ENCODE measurements at places on chromosomes 6 and 20. TPM values are rescaled to one million over a fixed set of nuclear protein-coding genes. Genes with fewer than 3 reads are reported as not detected.

DNA sequence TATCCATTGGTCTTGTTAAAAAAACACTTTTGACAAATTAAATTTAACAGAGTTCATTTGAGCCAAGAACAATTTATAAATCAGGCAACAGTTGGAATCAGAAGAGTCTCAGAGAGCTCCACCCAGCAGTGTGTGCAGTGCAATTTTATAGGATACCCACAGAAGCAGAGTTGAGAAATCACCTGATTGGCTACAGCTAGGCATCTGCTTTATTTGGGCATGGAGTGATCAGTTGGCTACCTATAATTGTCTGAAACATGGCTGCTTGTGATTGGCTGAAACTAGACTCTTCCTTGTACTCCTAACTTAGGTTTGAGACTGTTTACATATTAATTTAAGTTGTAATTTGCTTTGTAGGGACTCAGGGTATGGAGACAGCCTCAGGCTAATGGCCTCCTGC, 12.0 kb downstream of the PGK2 start:
- no peak for DNase-seq

Gene FAM162B
- 7.7 TPM for polyA plus RNA-seq

Gene NEDD9
- 75.6 TPM for polyA plus RNA-seq

- DNase-seq: no peak
Observed at GRCh38 chr20:2700913-2701620, 8.5 kb downstream of the EBF4 start.

DNA sequence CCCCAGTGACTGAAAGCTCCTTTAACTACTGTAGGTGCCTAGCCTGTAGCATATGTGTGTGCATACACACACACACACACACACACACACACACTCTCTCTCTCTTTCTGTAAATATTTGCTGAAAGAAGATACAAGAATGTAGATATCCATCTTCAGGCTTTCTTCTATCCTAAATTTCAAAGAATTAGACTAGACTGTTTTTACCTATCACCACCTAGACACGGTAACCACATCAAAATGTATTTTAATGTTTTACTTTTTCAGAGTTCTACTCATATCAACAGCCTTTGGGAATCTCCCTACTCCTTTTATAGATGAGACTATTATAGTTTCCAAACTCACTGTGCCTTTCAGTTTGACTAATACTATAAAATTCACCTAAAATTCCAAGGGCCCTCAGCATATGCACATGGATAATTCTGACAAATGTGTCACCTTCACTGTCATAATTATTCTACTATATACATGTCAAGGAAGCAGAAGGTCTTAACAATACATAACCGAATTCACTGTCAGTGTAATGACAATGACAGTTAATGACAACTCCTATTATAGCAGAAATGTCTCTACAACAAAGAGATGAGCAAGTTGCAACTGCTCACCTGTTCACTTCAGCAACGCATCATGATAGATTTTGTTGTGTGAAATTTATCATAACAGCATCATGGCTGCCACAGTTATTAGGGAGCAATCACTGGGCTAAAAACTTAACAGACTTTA, 236.5 kb downstream of the GMPR start:
- DNase-seq: no peak

- DNase-seq: no peak
Observed at GRCh38 chr20:20491110-20491783, 123.3 kb downstream of the INSM1 start.

Gene WFDC10B
- polyA plus RNA-seq: not detected

- DNase-seq: no peak
Observed at GRCh38 chr6:113190170-113190569, 667.0 kb upstream of the MARCKS start.

Gene TREML1
- 0.89 TPM for polyA plus RNA-seq

Gene PKHD1
- polyA plus RNA-seq: 20.3 TPM

DNA sequence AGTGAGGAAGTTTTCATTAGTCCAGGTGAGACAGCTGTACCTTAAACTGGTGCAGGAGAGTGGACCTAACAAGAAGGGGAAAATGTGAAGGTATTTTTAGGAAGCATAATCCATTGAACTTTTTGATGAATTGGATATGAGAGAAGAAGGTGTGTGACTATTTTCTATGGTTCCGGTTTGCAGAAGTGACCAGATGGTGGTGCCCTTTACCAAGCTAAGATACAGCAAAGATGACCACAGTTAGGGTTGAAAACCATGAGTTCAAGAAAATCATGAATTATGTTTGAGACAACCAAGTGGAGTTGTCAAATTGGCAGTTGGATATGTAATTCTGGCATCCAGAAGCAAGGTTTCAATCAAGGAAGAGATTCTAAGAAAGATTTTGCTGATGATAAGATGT, 61.9 kb upstream of the NRSN1 start:
- no peak for DNase-seq

DNA sequence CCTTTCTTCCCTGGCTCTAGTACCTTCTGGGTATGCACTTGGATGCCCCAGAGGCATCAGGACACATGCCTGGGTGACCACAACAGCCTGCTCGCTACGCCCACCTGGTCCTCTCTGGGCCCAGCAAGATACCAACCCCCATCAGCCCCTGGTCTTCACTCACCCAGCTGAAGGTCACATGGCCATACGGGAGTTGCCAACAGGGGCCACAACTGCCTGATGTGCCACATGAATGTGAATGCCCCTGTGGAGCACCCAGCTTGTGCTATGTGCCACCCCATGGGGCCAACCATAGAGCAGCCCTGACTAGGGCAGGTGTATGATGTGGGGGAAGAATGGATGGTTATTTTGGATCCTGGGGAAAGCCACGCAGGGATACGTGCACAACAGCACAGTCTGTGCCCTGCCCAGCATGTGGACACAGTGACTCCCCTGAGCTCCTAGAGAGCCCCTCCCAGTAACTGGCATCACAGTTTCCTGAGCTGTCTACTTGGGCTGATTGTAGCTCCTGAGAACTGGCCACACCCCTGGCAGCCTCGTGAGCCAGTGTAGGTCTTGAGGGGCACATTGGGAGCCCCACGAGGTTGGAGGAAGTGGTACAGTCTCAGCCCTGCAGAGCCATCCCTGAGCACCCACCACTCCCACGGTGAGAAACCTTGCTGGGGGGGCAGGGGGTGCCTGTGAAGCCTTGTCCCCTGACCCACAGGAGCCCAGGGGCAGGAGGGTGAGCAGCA, 10.5 kb upstream of the PCMTD2 start:
- no peak for DNase-seq

DNA sequence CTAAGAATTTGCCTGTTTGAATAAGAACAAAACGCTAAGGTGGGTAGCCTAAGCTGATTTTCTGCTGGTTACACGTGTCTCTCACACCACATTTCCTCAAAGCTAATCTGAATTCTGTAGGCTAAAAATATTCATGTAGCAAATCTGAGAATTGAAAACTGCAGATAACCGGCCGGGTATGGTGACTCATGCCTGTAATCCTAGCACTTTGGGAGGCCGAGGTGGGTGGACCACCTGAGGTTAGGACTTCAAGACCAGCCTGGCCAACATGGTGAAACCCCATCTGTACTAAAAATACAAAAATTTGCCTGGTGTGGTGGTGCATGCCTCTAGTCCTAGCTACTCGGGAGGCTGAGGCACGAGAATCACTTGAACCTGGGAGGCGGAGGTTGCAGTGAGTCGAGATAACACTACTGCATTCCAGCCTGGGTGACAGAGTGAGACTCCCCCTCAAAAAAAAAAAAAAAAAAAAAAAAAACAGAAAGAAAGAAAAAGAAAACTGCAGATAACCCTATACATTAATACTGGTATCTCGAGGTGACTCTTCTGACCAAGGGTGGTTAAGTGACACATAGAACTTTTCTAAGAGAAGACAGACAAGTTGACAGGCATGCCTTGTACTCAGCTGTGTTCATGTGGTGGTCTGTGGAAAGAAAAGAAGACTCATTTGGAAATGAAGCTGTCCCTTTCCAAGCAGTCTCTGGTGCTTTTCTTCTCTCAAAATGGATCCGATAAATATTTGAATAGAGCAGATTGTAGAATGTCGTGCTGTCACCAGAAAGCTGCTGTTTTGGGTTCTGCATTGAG, 24.7 kb upstream of the ASXL1 start:
- no peak for DNase-seq

DNA sequence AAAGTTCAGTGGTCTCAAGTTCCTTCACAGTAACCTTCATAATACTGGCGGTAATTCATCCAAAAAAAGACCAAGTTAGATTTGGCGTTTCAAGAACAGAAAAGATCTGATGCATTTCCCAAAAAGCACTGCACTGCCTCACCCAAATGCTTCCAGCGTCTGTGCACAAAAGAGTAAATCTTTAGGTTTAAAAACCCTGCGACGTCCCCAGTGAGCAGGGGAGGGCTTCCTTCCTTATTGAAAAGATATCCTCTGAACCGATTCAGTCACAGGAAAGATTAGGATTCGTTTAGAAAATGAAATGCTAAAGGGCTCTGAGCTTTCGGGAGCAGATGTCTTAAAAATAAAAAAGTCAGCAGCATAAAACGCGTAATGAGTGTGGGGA, 654 bp downstream of the TBC1D7 start:
- DNase-seq: no peak

Gene PPP1R3G
- polyA plus RNA-seq: 2.3 TPM

- DNase-seq: no peak
Observed at GRCh38 chr20:53757472-53757913, 163.9 kb upstream of the ZNF217 start.

GRCh38 chr6:6981681-6982322, 126.0 kb upstream of the RREB1 start:
- DNase-seq: no peak

Gene CFAP61
- 4.0 TPM for polyA plus RNA-seq

DNA sequence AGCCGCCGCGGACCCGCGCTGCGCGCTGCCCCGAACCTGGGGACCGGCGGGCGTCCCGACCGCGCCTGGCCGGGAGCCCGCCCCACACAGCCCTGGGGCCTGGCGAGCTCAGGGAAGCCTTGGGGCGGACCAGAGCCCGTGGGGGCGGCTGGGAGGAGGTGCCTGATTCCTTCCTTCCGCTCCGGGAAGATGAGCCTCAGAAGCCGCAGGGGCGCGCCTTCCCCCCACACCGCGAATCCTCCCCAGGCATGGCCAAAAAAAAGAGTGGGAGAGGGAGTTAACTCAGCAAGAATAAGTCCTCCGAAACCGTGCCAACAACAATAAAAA, at the start of gene CBLN4:
Gene CBLN4 (minus strand): TSS at position 131 of the 327 bp plus-strand sequence. CDS start 1,348 bp downstream, outside the sequence.
- DNase-seq: no peak

- no peak for DNase-seq
Observed at GRCh38 chr6:49790341-49790740, 3.3 kb upstream of the PGK2 start.

GRCh38 chr6:167984144-167984719, 13.2 kb upstream of the KIF25 start:
- DNase-seq: no peak

DNA sequence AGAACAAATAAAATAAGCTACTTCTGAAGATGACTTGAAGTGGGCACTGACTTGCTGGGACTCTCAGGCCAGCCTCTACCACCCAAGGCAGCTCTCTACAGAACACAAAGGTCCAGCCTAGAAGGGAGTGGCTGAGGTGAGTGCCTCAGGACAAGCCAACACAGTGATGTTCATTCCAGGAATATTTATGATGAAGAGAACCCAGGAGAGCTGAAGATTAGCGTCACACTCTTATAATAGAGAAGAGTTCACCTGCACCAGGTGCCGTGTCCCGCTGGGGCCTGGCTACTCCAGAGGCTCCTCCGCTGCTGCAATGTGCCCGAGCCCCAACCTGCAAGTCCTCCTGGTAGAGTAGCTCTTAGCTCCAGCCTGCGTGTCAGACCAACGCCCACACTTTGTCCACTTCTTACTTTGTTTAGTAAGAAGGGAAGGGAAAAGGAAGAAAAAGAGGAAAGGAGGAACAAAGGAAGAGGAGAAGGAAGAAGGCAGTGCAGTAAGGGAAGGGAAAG, 182.4 kb upstream of the QKI start:
- DNase-seq: no peak

DNA sequence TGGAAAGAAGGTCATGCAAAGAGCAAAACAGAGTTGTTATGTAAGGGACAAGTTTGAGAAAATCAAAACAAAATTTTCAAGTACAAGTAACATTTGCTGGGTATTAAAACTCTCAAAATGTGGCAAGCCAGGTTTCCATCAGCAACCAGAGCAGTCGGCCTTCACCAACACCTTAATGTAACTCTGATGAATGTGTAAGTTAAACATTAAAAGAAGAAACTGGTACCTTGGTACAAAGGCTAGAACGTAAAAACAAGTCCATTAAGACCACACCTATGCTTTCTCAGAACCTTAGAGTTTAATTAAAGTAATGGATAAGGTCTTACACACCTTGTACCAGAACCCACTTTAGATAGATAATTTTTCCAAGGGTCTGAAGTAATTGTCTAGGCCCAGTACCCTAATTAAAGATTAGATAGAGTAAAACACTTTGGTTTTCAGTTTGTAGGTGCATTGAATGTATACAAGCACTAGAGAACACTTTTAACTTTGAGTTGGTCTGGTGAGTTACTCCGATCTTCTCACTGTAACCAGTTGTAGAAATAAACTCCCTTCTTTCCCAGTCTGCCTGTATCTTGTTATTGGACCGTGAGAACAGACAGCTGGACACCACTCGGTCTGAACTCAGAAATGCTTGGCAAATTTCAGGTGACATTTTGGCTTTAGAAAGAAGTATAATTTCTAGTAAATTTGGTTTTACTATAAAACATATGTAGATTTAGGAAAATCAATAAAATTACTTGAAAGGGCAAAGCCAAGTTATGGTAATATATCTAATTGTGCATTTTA, 319.4 kb downstream of the HTR1B start:
- DNase-seq: no peak

- DNase-seq: no peak
Observed at GRCh38 chr20:18072532-18072931, 14.8 kb upstream of the OVOL2 start.

DNA sequence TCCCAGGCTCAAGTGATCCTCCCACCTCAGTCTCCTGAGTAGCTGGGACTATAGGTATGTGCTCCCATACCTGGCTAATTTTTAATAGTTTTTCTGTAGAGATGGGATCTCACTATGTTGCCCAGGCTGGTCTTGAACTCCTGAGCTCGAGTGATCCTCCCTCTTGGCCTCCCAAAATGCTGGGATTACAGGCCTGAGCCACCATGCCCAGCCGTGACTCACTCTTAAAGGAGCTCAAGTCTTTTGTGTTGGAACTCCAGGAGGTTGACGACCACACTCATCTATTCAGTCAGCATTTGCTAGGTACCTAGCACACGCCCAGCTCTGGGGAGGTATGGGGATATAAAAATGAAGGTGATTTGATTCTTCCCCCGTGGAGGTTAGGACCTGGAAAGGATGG, 62.8 kb downstream of the UTRN start:
- DNase-seq: no peak

Gene GGT7
- 20.7 TPM for polyA plus RNA-seq

Gene VGLL2
- not detected for polyA plus RNA-seq
